ENCODE measurements at places on chromosomes 6 and 20.
A peak's percentile ranks its signal among the peaks of the same experiment; 100 is the strongest.

DNA sequence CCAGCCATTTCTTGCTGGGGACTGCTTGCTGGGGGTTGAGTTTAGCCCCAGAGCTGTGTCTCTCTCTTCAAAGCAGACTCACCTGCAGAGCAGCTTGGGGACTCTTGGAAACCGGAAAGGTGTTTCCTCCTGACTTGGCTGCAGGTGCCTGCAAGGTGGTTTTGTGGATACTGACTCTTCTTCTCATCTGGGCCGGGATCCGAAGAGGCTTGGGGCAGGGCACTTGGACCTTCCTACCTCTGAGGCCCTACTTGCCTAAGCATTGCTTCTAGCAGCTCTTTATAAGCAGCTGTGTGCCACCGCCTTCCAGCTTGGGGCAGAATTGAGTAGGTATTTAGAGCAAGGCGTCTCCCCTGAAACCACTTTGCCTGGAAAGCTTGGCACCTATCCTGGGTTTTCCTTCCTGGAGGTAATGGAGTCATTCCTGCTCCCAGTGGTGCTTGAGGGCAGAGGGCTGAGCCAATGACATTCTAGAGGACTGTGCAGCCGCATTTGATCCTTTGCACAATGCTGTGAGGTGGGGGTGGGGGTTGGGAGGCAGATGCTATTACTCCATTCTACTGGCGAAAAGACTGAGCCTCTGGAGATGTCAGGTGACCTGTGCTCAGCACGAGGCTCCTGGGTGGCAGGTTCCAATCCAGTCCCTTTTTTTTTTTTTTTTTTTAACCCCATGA lies 3.4 kb upstream of the CTSZ start:
- DNase-seq = no peak

DNA sequence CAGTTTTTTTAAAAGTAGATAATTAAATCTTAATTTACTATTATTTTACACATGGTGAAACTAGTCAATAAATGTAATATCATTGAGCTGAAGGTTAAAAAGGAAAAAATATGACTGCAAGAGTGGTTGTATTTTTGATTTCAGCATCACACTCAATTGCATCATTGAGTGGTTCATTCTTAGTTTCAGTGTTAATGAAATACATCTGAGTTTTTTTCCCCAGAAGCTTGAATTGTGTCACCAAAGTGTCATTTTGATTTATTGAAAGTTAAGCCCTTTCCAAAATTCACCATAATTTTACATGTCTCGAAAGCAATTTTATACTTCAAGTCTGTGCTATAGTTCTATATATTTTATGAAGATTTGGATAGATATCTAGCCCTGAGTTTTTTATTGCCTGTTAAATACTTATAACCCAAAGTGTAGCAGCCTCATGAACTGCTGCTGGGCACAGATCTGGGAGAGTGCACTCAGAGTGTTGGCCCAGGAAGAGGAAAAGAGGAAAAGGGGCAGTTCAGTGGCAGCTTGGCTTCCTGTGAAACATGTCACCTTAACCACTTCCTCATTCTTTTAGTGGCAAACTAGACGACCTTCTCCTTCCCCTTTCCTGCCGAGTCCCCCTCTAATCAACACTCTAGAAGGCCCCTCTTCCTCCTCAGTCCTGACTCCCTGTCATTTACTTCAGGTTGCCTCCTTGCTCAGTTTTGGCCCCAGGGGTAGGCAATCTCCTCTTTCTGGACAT lies 140.7 kb downstream of the ESR1 start:
- no peak for DNase-seq

GRCh38 chr6:168097621-168098430 lies 18.8 kb upstream of the FRMD1 start:
- no peak for DNase-seq

GRCh38 chr20:63973636-63974401 lies 4.1 kb upstream of the ZNF512B start:
- DNase-seq = peak; percentile 53

- no peak for DNase-seq
These were observed 111.8 kb upstream of the ZFP64 start for GRCh38 chr20:52303281-52303950.

DNA sequence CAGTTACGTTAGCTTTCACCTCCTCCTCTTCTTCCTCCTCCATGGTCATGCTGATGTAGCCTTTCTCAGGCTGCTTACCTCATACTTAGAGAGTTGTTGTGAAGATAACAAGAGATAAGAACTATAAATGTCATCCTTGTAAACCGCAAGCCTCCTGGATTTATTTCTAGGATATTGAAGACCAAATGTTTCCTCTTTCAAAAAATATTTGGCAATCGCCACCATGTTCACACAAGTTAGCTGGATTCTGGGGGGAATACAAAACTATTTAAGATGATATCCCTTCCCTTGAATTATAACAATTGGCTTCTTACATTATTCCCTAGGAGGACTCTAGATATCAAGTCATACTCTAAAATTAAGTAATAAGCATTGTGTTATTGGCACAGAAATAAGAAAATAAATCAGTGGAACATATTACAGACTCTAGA lies 99.8 kb upstream of the PLEKHG1 start:
- DNase-seq = no peak

GRCh38 chr6:158388727-158389126 lies 76.5 kb downstream of the TULP4 start:
- DNase-seq = no peak

DNA sequence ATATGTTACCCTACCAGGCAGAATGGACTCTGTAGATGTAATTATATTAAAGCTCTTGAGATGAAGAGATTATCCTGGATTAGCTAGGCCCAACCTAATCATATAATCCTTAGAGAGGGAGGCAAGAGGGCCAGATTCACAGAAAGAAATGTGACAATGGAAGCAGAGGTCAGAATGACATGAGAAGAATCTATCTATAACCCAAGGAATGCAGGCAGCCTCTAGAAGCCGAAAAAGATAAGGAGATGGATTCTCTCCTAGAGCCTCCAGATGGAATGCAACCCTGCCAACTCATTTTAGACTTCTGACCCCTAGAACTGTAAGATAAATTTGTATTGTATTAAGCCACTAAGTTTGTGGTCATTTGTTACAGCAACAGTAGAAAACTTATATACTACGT lies 12.3 kb downstream of the PXT1 start:
- DNase-seq = no peak

DNA sequence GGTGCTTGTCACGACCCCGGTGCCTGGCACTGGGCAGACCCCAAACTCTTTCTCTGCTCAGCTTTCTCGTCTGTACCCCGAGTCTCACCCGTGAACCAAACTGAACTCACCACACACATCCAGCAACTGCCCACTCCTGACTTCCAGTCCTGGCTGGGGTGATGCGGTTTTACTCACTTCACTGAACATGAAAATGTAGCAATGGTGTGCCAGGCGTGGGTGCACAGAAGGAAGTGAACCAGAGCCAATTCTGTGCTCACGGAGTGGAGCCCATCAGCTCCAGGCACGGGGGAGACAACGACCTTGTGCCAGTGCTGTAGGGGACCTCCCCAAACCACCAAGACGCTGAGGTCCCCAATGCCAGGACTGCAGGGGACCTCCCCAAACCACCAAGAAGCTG lies 78.7 kb upstream of the AFDN start:
- no peak for DNase-seq

- no peak for DNase-seq
These were observed 5.4 kb downstream of the SERINC3 start for GRCh38 chr20:44516491-44516890.

DNA sequence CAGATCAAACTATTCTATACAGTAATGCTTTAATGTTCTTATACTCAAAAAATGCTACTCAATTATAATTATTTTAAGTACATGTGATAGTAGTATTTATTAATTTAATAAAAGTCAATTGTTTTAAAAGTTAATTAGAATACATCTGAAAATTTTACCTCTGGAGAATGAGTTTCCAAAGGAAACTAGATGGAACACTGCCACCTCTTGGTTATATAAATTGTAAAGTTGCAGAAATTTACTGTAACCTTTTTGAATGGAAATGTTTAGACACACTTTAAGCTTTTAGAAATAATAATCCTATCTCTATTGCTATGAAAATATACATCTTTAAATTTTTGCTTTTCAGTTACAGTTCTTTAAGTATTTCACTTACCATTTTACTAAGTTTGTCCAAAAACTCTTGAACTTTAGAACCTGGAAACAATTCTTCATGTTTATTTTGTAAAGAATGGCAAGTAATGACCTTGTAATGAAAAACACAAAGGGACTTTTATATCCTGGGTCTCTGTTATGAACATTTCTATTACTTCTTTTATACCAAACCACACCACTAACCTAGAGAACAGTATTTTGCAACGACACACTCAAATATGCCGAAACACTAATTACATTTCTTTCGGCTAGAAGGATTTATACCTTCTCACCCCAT lies 10.9 kb upstream of the BMP5 start:
- DNase-seq = no peak

DNA sequence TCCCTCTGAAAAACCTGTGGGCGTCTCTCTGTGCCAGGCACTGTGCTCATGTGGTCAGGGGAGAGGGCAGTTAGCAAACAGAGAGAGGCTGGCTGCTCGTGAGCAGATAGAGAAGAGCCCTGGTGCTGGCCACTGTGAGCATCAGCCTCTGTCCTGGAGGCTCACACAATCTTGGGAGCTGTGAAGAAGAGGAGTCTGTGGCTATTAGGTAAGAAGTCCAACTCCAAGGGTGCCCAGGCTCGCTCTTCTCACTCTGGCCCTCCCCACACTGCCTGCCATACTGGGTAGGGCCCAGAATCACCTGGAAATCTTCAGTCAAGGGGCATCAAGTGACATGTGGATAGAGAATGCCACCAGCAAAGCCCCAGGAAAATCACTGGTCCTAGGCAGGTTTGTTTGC lies 14.1 kb downstream of the SCML4 start:
- no peak for DNase-seq

DNA sequence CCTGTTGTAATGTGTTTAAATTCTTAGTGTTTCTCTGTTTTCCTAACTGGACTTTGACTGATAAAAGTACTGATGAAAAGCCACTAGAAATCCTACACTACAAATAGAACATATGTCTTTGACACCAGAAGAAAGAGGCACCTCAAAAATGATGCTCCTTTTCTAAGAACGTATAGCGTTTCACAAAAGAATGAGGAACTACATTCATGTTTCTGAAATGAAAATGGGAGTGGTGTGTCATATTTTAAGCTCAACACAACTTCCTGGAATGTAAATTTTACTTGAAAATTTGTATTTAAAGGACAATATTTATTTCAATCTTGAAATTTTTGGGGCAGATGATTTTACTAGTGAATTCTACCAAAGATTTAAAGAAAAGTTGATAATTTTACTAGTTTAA lies 35.3 kb downstream of the KIAA0408 start:
- no peak for DNase-seq

- DNase-seq = no peak
These were observed 597 bp downstream of the LY86 start for GRCh38 chr6:6588924-6589709.

- DNase-seq = no peak
These were observed 454.9 kb downstream of the BTBD3 start for GRCh38 chr20:12372557-12372956.

GRCh38 chr6:163954088-163954775 lies 539.7 kb downstream of the QKI start:
- DNase-seq = no peak

- DNase-seq = no peak
These were observed 7.1 kb downstream of the NPEPL1 start for GRCh38 chr20:58699623-58700107.

- no peak for DNase-seq
These were observed 29.7 kb downstream of the GABRR1 start for GRCh38 chr6:89187504-89187903.

DNA sequence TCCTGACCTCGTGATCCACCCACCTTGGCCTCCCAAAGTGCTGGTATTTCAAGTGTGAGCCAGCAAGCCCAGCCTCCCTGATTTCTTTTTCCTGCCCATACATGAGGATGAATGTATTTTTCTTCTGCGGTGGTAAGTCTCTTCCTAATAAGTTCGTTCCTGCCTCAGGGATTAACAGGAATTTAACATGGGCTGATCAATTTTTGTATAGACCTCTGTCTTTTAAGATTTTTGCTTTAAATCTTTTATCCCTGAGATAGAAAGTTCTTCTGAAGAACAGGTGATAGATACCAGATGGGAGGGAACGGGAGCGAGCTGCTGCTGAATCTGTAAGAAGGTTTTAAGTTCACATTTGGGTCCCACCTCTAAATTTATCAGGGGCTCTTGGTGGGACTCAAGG lies 7.0 kb upstream of the ZNFX1 start:
- DNase-seq = no peak

DNA sequence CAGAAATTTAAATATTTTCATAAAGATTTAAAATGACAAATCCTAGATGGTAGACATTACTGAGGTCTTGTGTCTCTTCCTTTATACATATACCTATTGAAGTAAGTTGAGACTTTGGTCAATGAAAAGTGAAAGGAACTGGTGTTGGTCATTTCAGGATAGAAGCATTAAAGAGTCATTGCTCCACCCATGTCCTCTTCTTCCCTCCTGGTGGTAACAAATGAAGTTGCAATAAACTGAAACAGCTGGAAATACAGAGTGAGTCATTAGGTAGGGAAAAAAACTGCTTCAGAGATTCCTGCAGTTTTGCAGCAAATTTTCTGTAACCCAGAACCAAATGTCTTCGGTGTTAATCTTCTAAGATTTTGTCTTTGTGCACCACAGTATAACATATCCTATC lies 448.0 kb downstream of the EYS start:
- no peak for DNase-seq

DNA sequence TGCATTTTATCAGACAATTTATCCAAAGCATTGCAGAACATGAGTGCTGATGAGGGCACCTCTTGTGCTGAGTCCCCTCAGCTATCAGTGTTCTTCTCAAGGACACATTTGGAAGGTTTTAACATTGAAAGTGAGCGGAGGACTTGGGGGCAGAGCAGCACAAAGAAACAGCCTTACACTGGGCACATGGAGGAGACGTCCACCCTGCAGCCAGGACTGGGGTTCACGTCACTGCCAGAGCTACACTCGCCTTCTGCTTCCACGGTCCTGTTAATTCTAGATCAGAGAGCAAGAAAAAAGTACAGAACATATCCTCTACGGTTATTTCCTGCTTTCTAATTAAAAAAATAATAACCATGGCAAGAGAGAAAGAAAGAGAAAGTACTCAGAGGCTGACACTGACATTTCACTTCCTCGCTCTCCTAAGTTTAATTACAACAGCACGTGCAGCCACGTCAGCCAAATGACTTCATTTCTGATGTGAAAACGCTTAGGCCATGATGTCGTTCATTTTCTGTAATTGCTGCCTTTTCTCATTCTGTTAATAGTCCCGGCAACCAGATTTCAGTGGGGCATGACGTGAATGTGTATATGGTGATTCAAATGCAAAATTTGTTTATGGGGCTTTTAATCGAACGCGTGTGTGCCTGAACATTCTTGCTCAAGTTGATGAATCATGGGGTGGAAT lies 5.1 kb downstream of the PRND start:
- DNase-seq = no peak

GRCh38 chr6:163099621-163100171 lies 314.8 kb upstream of the QKI start:
- peak; percentile 30 for DNase-seq
